ENCODE measurements at places on chromosomes 1 and 21. TPM values are rescaled to one million over a fixed set of nuclear protein-coding genes. Genes with fewer than 3 reads are reported as not detected.

GRCh38 chr1:161869291-161869690, 103.2 kb downstream of the ATF6 start:
- DNase-seq = no peak
- H3K27ac ChIP-seq = no peak overlapping the region
- H3K4me3 ChIP-seq = no peak overlapping the region

- H3K27ac ChIP-seq = no peak overlapping the region
- no peak overlapping the region for H3K4me3 ChIP-seq
- DNase-seq = peak; percentile 57
- H3K27me3 ChIP-seq = peaks cover 27% of the 10 kb centered on the region
- H3K4me1 ChIP-seq = peaks cover 15% of the 10 kb centered on the region
These were observed 8.6 kb downstream of the FMOD start for GRCh38 chr1:203342192-203342940.

- peaks cover 39% of the 10 kb centered on the region for H3K4me1 ChIP-seq
- peak overlapping the region; percentile 93 for H3K27ac ChIP-seq
- H3K36me3 ChIP-seq = no peaks in the 10 kb centered on the region
These were observed 12.2 kb upstream of the SPEN start for GRCh38 chr1:15835205-15835740.

- no peak overlapping the region for H3K27ac ChIP-seq
- H3K36me3 ChIP-seq = no peaks in the 10 kb centered on the region
- DNase-seq = no peak
- no peaks in the 10 kb centered on the region for H3K4me1 ChIP-seq
- H3K27me3 ChIP-seq = no peaks in the 10 kb centered on the region
These were observed 60.8 kb upstream of the KRTAP11-1 start for GRCh38 chr21:30942192-30942591.

DNA sequence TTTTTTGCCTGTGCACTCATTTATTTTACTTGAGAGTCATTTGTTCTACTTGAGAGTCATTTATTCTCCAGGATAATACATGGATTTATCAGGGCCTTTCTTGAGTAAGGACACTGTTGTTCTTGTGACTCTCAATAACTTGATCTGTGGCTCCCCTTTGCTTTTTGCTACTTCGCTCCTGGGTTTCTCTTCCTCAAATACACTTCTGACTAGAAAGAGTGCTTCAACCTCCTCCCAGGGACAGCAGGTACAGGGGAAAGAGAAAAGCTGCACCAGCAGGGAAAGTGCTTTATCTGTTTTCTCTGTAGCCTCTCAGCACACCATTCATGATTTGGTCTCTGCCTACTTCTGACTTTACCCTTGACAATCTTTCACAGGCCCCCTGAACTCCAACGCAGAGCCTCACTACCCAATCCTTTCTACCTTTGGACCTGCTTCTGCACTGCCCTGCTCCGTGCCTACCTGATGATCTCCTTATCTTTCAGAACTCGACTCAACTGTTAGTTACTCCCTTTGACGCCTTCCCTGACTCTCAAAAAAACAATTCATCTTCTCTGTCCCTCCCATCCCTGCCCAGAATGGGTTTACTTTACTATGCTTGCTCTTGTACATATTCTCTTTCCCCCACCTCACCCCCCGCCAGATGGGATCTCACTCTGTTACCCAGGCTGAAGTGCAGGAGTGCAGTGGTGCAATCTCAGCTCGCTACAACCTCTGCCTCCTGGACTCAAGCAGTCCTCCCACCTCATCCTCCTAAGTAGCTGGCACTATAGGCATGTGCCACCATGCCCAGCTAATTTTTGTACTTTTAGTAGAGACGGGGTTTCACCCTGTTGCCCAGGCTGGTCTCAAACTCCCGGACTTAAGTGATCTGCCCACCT, 15.6 kb upstream of the PIGM start:
- H3K27ac ChIP-seq = no peak overlapping the region
- peaks cover 8% of the 10 kb centered on the region for H3K4me1 ChIP-seq
- no peaks in the 10 kb centered on the region for H3K36me3 ChIP-seq
- no peak overlapping the region for H3K4me3 ChIP-seq
- no peak for DNase-seq

DNA sequence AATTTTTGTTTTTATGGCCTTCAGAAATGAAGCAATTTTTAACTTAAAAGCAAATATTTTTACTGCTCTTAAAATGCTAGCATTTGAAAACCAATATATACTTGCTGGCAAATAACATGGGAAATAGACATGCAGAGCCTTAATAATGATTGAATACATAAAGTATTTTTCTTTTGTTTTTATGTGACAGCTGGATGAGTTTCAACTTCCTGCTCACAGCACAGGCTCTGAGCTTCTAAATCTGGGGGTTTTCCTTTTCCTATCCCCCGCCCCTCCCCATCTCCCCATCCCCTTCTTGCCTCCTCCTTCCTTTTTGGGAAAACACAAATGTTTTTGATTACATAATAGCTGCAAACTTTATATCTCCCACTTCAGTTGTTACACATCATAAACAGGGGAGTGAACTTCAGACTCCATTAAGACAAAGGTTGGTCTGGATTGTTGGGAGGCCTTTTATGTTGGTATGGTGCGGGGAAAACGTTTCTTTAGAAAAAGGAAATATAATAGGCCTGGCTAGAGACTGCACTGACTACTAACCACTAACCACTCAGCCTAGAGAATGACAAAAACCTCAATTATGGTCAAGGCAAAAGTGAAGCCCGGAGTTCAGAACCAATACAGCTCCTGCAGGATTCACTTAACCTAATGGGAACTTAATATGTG, 116.1 kb upstream of the GORAB start:
- no peak overlapping the region for H3K27ac ChIP-seq
- H3K36me3 ChIP-seq = no peaks in the 10 kb centered on the region
- DNase-seq = no peak
- H3K4me1 ChIP-seq = no peaks in the 10 kb centered on the region
- no peak overlapping the region for H3K4me3 ChIP-seq

GRCh38 chr1:172451002-172451443, 7.2 kb upstream of the PIGC start:
- peaks cover under 1% of the 10 kb centered on the region for H3K27me3 ChIP-seq
- no peaks in the 10 kb centered on the region for H3K36me3 ChIP-seq
- peaks cover 11% of the 10 kb centered on the region for H3K4me1 ChIP-seq
- H3K27ac ChIP-seq = no peak overlapping the region
- DNase-seq = no peak

- H3K36me3 ChIP-seq = peaks cover 2% of the 10 kb centered on the region
- no peak overlapping the region for H3K4me3 ChIP-seq
- no peak for DNase-seq
- no peak overlapping the region for H3K27ac ChIP-seq
- peaks cover 9% of the 10 kb centered on the region for H3K4me1 ChIP-seq
These were observed 90.4 kb upstream of the EDN2 start for GRCh38 chr1:41574842-41575241.

DNA sequence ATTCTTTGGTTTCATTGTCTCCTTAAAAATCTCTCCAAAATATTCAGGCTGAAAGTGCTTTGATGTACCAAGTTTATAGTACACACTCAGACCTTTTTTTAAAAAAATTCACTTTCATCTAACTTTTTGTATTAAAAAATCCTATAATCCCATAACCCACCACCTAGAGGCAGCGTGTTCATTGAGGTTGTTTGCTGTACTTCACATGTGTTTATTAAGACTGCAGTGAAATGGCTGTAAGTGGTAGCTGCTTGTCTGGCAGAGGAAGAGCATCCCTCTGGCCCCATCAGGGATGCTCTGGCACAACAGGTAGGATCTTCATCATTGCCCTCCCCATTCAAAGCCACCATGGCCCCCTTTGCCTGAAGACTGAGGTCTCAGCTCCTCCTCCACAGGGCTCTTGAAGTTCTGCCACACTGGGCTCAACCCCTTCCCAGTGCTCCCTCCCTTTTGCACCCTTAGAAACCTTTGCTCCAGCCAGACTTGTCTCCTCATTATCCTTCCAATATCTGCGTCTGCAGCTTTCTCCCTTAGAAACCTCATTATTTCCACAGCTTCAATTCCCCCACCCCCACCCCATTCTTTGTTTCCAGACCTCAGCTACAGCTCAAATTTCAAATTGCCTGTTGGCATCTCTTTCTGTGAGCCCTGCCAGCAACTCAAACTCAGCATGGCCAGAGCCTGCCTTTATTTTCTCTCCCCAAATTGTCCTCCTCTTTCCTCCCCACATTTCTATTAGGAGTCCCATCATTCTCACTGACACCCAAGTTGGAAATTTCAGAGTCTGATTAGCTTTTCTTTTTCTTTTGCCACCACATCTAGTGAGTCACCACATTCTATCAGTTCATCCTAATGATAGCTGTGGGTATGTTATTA, 369.6 kb upstream of the USP24 start:
- H3K27ac ChIP-seq = no peak overlapping the region
- no peaks in the 10 kb centered on the region for H3K27me3 ChIP-seq
- no peaks in the 10 kb centered on the region for H3K36me3 ChIP-seq
- no peak for DNase-seq

GRCh38 chr1:36109041-36109679, 15.9 kb downstream of the COL8A2 start:
- peak; percentile 28 for DNase-seq
- peaks cover 28% of the 10 kb centered on the region for H3K4me1 ChIP-seq
- no peak overlapping the region for H3K4me3 ChIP-seq
- peak overlapping the region; percentile 41 for H3K27ac ChIP-seq
- no peaks in the 10 kb centered on the region for H3K36me3 ChIP-seq
- H3K27me3 ChIP-seq = no peaks in the 10 kb centered on the region

DNA sequence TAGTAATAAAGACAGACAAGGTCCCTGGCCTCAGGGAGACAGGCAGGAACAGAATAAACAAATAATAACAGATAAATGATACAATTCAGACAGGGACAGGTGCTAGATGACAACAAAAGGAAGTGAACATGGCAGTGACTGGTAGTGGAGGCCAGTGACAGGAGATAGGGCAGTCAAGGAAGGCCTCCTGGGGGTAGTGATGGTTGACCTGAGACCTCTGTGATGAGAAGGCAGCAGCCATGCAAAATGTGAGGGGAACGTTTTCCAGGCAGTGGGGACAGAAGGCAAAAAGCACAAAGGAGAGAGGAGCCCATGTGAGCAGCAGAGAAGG, 18.5 kb downstream of the OPTC start:
- DNase-seq = no peak
- no peak overlapping the region for H3K4me3 ChIP-seq
- no peak overlapping the region for H3K27ac ChIP-seq
- peaks cover 34% of the 10 kb centered on the region for H3K4me1 ChIP-seq

- DNase-seq = no peak
- H3K36me3 ChIP-seq = no peaks in the 10 kb centered on the region
- no peaks in the 10 kb centered on the region for H3K4me1 ChIP-seq
- H3K27me3 ChIP-seq = no peaks in the 10 kb centered on the region
These were observed 13.2 kb downstream of the TMEM81 start for GRCh38 chr1:205071028-205071409.

DNA sequence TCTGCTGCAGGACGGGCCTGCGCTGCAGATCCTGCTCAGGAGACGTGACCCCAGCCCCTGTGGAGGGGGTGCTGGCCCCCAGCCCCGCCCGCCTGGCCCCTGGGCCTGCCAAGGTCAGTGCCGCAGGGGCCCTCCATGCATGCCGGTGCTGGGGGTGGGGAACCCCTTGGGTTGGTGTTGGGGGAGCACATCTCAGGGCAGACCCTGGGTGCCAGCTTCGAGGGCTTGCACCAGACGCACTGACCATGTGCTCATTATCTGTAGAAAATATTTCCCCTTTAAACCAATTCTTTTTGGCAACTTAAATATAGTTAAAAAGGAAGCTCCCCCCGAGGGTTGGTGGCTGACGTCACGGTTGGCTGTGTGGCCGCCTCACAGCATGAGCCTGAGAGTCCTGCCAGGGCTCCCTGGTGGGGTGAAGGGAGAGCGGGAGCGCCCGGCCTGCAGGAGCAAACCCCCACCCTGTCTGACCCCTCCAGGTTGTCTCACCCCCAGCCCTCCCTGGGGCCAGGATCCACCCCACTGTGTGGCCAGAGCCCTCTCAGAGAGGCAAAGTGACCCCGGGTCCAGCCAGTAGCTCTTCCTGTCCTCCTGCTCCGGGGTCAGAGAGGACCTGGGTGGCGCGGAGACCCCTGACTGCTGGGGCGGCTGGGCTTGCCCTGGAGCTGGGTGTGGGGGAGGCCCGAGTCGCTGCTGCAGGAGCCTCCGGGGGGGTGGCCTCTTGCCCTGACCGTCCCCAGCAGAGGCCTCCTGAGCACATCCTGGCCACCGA, 5.3 kb upstream of the PFKL start:
- H3K4me3 ChIP-seq = no peak overlapping the region
- no peaks in the 10 kb centered on the region for H3K36me3 ChIP-seq
- peaks cover 5% of the 10 kb centered on the region for H3K4me1 ChIP-seq
- no peak for DNase-seq

DNA sequence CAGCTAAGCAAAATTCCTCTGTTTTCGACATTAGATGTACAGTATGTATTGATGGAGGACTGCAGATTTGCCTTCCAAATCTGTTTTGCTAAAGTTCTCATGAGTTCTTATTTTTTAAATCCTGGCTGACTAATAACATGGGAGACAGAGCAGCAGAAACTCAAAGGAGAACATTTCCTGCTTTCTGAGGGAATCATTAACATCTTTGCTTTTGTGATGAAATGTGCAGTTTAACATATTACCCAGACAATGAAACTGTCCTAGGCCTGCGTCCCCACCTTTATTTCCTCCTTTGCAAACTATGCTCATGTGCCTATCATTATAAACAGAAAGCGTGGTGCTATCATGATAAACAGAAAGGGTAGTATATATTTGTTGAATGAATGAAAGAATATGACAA, 149.9 kb downstream of the ZP4 start:
- H3K4me3 ChIP-seq = no peak overlapping the region
- no peaks in the 10 kb centered on the region for H3K4me1 ChIP-seq
- H3K36me3 ChIP-seq = no peaks in the 10 kb centered on the region
- DNase-seq = no peak
- H3K27ac ChIP-seq = no peak overlapping the region

- H3K4me3 ChIP-seq = no peak overlapping the region
- H3K27me3 ChIP-seq = no peaks in the 10 kb centered on the region
- H3K36me3 ChIP-seq = no peaks in the 10 kb centered on the region
- no peak overlapping the region for H3K27ac ChIP-seq
These were observed 41.3 kb downstream of the ICOSLG start for GRCh38 chr21:44199448-44199847.

GRCh38 chr1:203265541-203265940, 36.1 kb upstream of the CHIT1 start:
- H3K27ac ChIP-seq = no peak overlapping the region
- no peaks in the 10 kb centered on the region for H3K27me3 ChIP-seq
- H3K4me3 ChIP-seq = no peak overlapping the region
- no peaks in the 10 kb centered on the region for H3K36me3 ChIP-seq
- H3K4me1 ChIP-seq = peaks cover 26% of the 10 kb centered on the region

ARMH1 gene
- 102 TPM for total RNA-seq

SLAMF9 gene
- total RNA-seq = not detected

OR2G6 gene
- total RNA-seq = not detected

AMY2B gene
- total RNA-seq = 42.1 TPM

PPIAL4G gene
- total RNA-seq = 2.0 TPM

ARHGAP29 gene
- total RNA-seq = not detected

OVAAL gene
- not detected for total RNA-seq

BATF3 gene
- 0.33 TPM for total RNA-seq

RBP7 gene
- total RNA-seq = not detected

LMO4 gene
- total RNA-seq = 20.2 TPM

SLFNL1 gene
- total RNA-seq = 0.86 TPM

Data from T-cell (primary cell).